ENCODE measurements at places on chromosomes 4 and X. TPM values are rescaled to one million over a fixed set of nuclear protein-coding genes. Genes with fewer than 3 reads are reported as not detected.

- no peak overlapping the region for H3K4me3 ChIP-seq
- H3K27ac ChIP-seq, result no peak overlapping the region
- no peaks in the 10 kb centered on the region for H3K36me3 ChIP-seq
- no peak for DNase-seq
- H3K27me3 ChIP-seq, result no peaks in the 10 kb centered on the region
These were observed 8.5 kb downstream of the TIGD2 start for GRCh38 chr4:89119836-89120235.

DNA sequence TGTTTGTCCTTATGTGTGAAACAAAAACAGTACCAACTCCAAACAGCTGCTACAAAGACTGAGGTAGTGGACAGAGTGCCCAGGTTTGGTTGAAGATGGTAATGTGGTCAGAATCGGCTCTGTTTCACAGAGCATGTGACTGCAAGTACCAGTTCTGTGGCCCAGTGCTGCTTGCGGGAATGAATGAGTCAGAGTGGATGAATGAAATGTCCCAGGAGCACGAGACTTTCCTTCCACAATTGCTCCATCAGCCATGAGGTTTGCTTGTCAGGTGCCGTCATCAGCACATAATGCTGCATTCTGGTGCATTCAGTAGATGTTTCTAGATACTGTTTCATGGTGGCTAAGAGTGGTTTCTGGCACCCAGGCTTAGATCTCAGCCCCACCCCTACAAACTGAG, 84.2 kb downstream of the GPR143 start:
- no peaks in the 10 kb centered on the region for H3K36me3 ChIP-seq
- no peak overlapping the region for H3K4me3 ChIP-seq
- no peaks in the 10 kb centered on the region for H3K4me1 ChIP-seq
- no peak overlapping the region for H3K27ac ChIP-seq

DNA sequence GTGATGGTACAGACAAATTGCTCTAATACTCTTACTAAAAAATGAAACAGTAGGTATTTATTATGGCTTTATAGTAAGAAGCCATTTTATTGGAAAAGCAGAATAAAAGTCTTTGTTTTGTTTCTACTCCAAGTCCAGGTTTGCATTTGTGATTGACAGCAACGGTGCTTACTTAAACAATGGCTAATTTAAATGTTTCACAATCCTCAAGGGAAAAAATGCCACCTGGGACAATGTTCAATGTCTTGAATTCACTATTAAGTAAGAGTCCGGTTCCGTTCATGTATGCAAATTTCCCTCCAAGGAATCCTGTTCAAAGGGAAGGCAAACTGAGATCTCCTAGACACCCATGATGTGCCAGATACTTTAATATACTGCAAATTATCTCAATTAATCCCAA, 123.6 kb downstream of the RBM47 start:
- no peaks in the 10 kb centered on the region for H3K27me3 ChIP-seq

- H3K27ac ChIP-seq, result no peak overlapping the region
- no peaks in the 10 kb centered on the region for H3K4me1 ChIP-seq
- no peak overlapping the region for H3K4me3 ChIP-seq
- H3K36me3 ChIP-seq, result no peaks in the 10 kb centered on the region
- no peaks in the 10 kb centered on the region for H3K27me3 ChIP-seq
- no peak for DNase-seq
These were observed 44.0 kb upstream of the GATB start for GRCh38 chr4:151804821-151805220.

DNA sequence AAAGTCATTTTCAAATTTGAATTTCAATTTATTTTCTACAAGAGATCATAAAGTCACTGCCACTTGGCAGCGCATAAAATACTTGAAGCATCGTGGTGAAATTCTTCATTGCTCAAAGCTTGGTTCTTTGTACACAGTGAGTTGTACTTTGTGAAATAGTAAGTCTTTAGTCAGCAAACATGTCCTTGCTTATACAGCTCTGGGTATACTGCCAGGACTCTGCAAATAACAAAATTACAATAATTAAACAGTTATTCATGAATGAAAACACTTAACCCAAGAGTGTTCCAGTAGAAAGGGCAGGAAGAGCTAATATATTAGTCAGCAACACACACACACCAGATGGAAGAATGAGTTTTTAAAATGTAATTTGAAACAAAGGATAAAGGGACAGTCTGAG, 1300.9 kb upstream of the DIAPH2 start:
- H3K4me3 ChIP-seq, result no peak overlapping the region
- no peaks in the 10 kb centered on the region for H3K27me3 ChIP-seq
- H3K4me1 ChIP-seq, result no peaks in the 10 kb centered on the region
- no peaks in the 10 kb centered on the region for H3K36me3 ChIP-seq
- DNase-seq, result no peak

DNA sequence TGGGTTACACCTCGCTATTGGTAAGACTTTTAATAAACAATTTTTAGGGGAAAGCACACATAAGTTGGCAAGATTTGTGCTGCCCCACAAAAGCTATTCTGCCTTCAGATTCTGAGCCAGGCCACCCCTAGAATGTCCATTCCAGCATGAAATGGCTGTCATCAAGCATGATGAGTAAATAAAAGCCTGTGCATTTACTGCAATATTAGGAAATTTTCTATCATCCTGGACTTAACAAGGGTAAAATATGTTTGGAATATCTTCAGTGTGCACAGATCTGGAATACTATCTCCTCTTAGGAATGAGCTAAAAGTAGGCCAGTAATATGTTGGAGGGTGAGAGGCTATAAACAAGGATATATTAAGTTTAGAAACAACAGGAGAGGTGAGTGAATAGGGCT, 510.9 kb downstream of the ANKRD50 start:
- no peak overlapping the region for H3K4me3 ChIP-seq
- no peak for DNase-seq
- no peaks in the 10 kb centered on the region for H3K27me3 ChIP-seq
- H3K27ac ChIP-seq, result no peak overlapping the region
- no peaks in the 10 kb centered on the region for H3K36me3 ChIP-seq

GRCh38 chr4:106256190-106256589, 59.8 kb downstream of the TBCK start:
- no peaks in the 10 kb centered on the region for H3K27me3 ChIP-seq
- no peak for DNase-seq
- H3K4me3 ChIP-seq, result no peak overlapping the region
- peaks cover 2% of the 10 kb centered on the region for H3K4me1 ChIP-seq

GRCh38 chrX:68703369-68703768, 55.9 kb downstream of the STARD8 start:
- H3K4me3 ChIP-seq, result no peak overlapping the region
- no peaks in the 10 kb centered on the region for H3K4me1 ChIP-seq
- H3K27me3 ChIP-seq, result no peaks in the 10 kb centered on the region

DNA sequence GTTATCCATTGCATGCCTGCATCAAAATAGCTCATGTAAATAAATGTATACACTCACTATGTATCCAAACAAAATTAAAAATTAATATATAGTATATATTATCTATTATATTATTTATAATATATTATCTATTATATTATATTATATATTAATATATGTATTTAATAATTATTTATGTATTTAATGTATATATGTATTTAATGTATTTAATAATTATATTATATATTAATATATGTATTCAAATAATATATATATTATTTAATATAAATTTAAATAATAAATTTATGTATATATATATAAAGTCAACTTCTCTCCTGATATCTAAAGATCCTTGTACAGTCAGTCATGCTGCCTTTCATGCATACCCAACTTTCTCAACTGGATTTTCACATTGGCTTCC, 82.4 kb downstream of the GPM6A start:
- H3K36me3 ChIP-seq, result no peaks in the 10 kb centered on the region
- H3K4me3 ChIP-seq, result no peak overlapping the region
- H3K27ac ChIP-seq, result no peak overlapping the region
- H3K4me1 ChIP-seq, result no peaks in the 10 kb centered on the region

DNA sequence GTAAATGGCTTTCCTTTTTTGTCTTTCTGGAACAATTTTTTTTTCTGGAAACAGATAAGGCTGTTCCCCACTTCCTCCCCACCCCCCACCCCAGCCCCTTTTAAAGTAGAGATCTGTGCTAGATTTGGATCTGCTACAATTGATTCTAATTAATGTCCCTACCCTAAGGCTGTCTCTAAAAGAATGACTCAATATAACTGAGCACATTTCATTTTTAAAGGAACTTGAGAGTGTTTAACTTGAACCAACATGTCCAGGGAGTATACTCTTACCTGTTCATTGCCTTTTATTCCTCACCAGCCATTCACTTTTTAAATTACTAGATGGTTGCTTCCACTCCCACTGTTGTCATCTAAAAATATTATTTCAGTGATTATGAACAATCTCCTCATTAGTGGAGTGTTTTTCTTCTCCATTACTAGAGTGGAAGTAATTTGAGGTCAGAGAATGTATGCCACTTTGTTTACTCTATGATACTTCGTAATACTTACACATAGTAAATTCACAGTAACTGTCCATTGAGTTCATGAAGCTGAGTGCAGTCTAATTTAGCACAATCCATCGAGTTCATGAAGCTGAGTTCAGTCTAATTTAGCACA, 14.1 kb upstream of the CNOT6L start:
- H3K36me3 ChIP-seq, result no peaks in the 10 kb centered on the region
- DNase-seq, result no peak

TMEM175 gene
- polyA plus RNA-seq, result 96.6 TPM

ZFP92 gene
- 0.45 TPM for polyA plus RNA-seq

All from pancreas (tissue), 10 donors.